ENCODE measurements at places on chromosomes 12 and 14. TPM values are rescaled to one million over a fixed set of nuclear protein-coding genes. Genes with fewer than 3 reads are reported as not detected.

TCP11L2 gene
- 23.5 TPM for polyA plus RNA-seq

MGAT4C gene
- not detected for polyA plus RNA-seq

NEMF gene
- polyA plus RNA-seq, result 18.3 TPM

CACNA2D4 gene
- polyA plus RNA-seq, result 98.1 TPM

SDS gene
- 0.89 TPM for polyA plus RNA-seq

PZP gene
- polyA plus RNA-seq, result not detected

KLRB1 gene
- 0.28 TPM for polyA plus RNA-seq

CEP170B gene
- not detected for polyA plus RNA-seq

AACS gene
- polyA plus RNA-seq, result 3.2 TPM

SLC17A8 gene
- polyA plus RNA-seq, result not detected

SIX4 gene
- polyA plus RNA-seq, result not detected

RSRC2 gene
- polyA plus RNA-seq, result 14.2 TPM

Measured in CD14-positive monocyte (primary cell).